ENCODE measurements at places on chromosomes 6 and 20. TPM values are rescaled to one million over a fixed set of nuclear protein-coding genes. Genes with fewer than 3 reads are reported as not detected.

DNA sequence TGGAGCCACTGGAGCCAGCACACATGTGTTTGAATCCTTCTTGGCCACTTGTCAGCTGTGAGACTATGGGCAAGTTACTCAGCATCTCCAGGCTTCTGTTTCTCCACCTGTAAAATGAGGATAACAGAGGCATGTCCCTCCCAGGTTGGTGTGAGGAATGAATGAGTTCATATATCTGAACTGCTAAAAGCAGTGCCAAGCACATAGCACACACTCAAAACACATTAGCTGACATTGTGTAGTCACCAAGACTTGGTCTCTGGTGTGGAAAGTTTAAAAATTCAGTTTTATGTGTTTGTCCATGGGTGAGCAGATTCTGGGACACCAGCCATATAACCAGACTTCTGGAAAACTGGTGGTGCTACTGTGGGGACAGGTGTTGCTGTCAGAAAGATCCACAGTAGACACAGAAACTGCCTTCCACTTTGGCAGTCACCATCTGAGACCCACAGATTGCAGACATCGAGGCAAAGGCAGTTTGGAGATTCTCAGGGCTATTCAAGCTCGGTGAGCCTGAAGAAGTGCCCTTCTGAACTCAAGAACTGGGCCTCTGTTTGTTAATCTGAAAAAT is 115.8 kb downstream of the MRPL14 start:
- no peak for DNase-seq

- no peak for DNase-seq
Observed at GRCh38 chr6:168404560-168404959, 36.4 kb upstream of the SMOC2 start.

GRCh38 chr20:7147220-7147601 is 379.7 kb downstream of the BMP2 start:
- DNase-seq = no peak

The OLIG3 gene
- not detected for total RNA-seq

The SIRPG gene
- total RNA-seq = 35.9 TPM
